Endothelial cell (in vitro differentiated cells): ENCODE measurements at places on chromosomes 12 and 14.

DNA sequence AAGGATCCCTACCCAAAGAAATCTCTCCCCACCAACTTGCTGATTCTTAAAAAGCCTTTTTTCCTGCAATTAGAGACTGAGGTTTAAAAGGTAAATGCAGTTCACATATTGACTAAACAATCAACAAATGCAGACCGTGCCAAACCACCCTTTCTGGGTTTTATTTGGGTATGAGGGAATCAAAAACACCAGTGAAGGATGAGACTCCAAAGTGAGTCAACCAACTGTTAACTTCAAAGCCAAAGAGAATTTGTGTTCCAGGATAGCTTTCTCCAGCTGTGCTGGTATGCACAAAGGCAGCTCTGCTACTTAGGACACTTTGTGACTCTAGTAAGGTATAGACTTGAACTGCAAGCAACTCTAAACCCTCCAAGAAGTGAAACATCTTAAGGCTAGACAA lies 39.4 kb downstream of the RPS29 start:
- DNase-seq = no peak

- no peak for DNase-seq
Measured at GRCh38 chr14:74309125-74310022, 6.6 kb upstream of the ABCD4 start.

DNA sequence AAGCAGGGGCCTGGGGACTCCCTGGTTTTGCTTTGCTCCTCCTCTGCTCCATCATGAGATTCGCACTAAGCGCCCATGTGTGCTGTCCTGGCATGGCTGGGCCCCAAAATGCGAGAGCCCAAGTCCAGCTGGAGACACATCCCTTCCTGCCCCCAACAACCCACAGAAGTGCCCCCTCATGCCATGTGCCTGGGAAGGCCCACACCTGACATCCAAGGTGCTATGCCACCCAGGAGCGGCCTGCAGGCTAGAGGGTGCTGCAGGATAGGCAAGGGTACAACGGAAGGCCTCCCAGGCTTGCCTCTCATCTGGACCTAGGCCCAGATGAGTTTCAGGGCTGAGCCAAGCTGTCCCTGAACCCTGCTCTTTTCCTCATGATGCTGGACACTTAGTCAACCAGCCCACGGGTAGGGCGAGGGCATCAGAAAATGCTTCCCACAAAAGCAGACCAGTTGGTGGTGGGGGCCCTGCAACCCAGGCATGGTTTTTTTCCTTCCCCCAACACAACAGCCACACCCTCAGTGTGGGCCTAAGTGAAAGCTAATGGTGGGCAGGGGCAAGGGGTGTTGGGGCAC lies 13.2 kb upstream of the KRT80 start:
- no peak for DNase-seq

- no peak for DNase-seq
Measured at GRCh38 chr12:68915055-68915454, 17.9 kb downstream of the CPM start.

GRCh38 chr12:13189264-13189663 lies 7.3 kb upstream of the EMP1 start:
- no peak for DNase-seq

DNA sequence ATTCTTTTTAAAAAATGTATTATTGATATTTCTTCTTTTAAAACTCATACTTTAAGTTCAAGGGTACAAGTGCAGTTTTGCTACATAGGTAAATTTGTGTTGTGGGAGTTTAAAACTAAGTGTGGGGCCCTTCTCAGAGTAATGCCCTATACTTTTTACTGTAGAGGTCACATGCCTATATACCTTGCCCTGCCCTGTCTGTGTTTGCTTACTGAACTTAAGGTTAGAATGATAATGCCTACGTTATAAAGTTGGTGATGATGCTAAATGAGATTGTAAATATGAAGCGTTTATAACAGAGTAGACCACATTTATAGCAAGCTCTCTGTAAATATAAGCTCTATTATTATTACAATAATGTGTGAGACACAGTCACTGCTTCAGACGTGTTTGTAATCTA lies 261.9 kb downstream of the RASSF9 start:
- DNase-seq = no peak

- no peak for DNase-seq
Measured at GRCh38 chr12:69546693-69547438, 38.4 kb upstream of the CCT2 start.

DNA sequence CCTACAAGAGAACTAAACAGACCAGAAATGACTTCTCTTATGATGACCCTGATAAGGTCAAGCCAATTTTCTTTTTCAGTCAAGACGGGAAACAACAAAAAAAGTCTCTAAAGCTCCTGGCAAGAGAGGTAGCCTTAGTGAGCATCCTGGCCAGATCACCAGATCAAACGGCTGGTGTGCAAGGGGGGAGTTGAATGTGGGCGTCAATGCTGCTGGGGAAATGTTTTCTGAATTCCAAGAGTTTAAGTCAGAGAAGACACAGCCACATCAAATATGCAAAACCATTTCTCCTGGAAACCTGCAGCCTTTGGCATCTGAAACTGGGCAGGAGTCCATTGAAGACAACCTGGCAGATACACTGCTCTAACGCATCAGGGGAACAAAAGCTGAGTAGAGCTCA lies 16.0 kb upstream of the SELPLG start:
- no peak for DNase-seq

GRCh38 chr12:25859976-25860375 lies 98.5 kb upstream of the RASSF8 start:
- no peak for DNase-seq

DNA sequence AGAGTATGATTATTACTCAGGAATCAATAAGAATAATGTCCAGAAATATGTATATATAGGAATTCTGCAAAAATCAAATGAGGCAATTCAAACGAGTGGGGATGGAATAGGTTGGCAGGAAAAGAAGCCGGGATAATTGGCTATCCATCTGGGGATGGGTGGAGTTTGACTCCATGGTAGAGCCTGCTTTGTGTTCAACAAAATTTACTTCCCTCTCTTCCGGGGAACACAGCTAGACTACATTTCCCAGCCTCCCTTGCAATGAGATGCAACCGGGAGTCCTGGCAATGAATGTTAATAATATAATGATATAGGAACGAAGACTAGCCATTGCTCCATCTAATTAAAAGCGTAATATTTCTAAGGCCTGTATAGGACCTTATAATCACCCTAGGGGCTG lies 146.6 kb downstream of the EFCAB11 start:
- DNase-seq = no peak

GRCh38 chr12:124582108-124582424 lies 14.7 kb upstream of the NCOR2 start:
- no peak for DNase-seq

- no peak for DNase-seq
Measured at GRCh38 chr12:132150780-132151144, 6.5 kb downstream of the NOC4L start.

- DNase-seq = peak; percentile 54
Measured at GRCh38 chr12:9797722-9798619, 29.3 kb upstream of the KLRF1 start.

DNA sequence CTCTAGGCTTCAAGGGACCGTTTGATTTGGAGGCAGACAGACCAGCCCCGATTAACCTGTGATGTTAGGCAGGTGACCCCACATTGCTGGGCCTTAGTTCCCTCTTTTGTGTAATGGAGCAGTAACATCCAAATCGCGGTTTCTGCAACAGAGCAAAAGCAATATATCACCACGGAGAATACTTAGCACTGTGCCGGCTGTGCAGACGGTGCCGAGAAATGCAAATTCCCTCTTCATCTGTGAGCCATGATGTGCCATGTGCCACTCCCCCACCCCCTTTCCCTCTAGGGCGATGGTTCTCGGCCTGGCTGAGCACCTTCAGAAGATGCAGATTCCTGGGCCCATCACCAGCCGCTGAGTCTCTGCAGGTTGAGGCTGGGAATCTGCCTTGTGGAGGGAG lies 10.9 kb downstream of the BCL7A start:
- no peak for DNase-seq

GRCh38 chr14:102088012-102088792 lies 1.4 kb upstream of the HSP90AA1 start:
- DNase-seq = peak; percentile 58

GRCh38 chr14:79967001-79967400 lies 244.3 kb downstream of the DIO2 start:
- no peak for DNase-seq

DNA sequence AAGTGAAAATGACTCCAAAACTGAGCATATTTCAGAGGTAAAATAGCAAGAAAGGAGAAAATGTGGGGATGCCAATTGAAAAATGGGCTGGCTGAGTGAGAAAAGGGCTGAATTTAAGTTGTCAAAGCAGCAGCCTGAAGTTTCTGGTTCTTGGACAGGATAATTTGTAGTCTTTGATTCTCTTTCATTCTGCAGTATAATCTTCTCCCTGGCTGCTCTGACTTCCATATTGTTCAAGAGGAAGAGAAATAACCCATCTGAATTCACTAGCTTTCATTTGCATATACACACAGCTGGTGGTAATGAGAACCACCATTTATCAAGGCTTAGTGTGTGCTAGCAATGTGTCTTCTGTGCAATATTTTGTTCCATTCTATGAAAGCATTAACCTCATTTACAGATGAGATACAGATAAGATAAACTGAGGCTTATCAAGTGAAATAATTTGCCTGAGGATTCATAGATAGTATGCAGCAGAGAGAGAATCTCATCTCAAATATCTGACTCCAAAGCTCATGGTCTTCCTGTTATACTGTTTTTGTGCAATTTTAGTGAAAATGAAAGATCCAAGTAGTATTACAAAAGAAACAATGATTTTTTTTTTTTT lies 184.2 kb downstream of the TMTC2 start:
- DNase-seq = no peak
